ENCODE measurements at places on chromosomes 4 and X. TPM values are rescaled to one million over a fixed set of nuclear protein-coding genes. Genes with fewer than 3 reads are reported as not detected.

DNA sequence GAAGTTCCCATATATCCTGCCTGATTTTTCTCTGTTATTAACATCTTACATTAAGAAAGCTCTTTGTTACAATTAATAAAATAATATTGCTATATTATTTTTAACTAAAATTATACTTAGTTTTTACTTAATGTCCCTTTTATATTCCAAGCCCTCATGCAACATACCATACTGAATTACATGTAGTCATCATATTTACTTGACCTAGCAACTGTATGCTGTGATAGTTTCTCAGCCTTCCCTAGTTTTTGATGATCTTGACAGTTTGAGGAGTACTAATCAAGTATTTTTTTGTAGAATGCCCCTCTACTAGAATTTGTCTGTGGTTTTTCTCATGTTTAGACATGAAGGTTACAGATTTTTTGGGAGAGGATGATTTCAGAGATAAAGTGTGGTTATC lies 1503.8 kb upstream of the PABPC4L start:
- no peak for DNase-seq

- no peak for DNase-seq
Observed at GRCh38 chr4:95214408-95214807, 334.4 kb downstream of the UNC5C start.

DNA sequence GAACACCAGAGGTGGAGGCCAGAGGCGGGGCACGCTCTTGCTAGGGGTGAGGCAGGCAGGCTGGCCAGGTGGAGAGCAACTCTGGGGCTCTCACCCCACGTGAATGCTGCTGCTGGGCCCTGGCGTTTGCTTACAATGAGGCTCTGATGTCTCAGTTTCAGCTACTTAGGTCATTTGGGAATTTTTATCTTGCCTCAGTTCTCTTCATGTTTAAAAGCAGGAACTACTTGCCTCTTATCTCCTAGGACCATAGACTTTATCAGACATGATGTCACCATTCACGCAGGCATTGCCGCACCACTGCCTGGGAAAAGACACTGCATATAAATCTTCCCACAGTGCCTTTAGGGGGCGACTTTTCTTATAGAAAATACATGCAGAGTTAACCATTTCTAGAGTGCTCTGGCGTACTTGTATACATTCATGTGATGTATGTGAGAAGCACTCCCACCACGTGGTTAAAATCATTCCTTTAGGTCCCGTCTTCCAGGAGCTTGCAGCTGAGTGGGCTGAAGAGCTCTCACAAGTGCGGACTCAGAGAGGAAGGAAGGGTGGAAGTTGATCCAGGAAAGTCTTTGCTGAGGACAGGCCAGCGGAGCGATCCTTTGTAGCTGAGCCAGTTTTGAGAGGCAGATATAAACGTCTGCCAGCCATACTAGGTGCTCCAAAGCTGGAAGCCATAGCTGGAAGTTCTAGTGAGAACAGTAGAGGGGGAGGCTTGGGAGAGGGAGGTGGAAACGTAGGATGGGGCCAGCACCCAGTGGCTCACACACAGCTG lies 84.3 kb upstream of the CLDN34 start:
- DNase-seq = no peak

GRCh38 chrX:28379103-28379502 lies 208.1 kb upstream of the IL1RAPL1 start:
- no peak for DNase-seq

GRCh38 chrX:74446876-74447275 lies 25.6 kb downstream of the SLC16A2 start:
- no peak for DNase-seq

- DNase-seq = no peak
Observed at GRCh38 chrX:16457239-16457638, 192.7 kb upstream of the S100G start.

- DNase-seq = no peak
Observed at GRCh38 chrX:15233416-15234015, 36.4 kb downstream of the ASB9 start.

SLITRK4 gene
- total RNA-seq = not detected

Measured in CD8-positive, alpha-beta memory T cell (primary cell).